Posterior cingulate gyrus (tissue), 11 donors: ENCODE measurements at places on chromosomes 16 and 17.

DNA sequence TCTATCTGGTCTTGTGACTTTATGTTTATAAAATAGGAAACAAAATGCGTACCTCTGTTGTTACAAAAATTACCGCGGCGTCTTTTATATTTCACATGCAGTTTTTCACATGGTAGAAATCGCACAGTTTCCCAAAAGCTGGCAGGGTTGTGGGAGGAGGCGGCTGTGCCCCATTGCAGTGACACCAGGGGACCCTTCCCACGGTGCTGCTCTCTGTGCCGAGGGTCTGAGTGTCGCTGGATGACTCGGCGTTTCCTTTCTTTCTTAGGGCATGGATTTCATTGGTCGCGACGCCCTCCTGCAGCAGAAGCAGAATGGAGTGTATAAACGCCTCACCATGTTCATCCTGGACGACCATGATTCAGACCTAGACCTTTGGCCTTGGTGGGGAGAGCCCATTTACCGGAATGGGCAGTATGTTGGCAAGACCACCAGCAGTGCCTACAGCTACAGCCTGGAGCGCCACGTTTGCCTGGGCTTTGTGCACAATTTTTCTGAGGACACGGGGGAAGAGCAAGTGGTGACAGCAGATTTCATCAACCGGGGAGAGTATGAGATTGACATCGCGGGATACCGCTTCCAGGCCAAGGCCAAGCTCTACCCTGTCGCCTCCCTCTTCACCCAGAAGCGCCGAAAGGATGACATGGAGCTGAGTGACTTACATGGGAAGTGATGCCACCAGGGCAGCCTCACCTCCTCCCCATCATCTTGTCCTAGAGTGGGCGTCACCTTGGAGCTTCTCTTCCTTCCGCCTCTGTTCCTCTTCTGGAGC lies 17.2 kb upstream of the CLEC18C start:
- no peak for DNase-seq

GRCh38 chr17:55540414-55541091 lies 29.3 kb upstream of the SMIM36 start:
- no peak for DNase-seq

DNA sequence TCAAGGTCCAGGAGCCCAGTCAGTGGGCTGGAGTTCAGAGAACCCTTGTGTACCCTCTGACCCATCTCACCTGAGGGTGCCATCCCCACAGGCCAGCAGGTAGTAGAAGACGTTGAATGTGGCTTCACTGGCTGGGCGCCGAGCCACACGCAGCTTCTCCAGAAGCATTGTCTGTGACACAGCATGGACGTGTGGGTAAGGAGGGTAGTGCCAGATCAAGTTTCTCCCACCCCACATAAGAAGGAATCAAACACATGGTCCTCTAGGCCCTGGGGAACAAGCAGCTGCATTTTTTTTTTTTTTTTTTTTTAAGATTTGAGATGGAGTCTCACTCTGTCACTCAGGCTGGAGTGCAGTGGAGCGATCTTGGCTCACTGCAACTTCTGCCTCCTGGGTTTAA lies 60.9 kb downstream of the MYO18A start:
- DNase-seq: no peak

DNA sequence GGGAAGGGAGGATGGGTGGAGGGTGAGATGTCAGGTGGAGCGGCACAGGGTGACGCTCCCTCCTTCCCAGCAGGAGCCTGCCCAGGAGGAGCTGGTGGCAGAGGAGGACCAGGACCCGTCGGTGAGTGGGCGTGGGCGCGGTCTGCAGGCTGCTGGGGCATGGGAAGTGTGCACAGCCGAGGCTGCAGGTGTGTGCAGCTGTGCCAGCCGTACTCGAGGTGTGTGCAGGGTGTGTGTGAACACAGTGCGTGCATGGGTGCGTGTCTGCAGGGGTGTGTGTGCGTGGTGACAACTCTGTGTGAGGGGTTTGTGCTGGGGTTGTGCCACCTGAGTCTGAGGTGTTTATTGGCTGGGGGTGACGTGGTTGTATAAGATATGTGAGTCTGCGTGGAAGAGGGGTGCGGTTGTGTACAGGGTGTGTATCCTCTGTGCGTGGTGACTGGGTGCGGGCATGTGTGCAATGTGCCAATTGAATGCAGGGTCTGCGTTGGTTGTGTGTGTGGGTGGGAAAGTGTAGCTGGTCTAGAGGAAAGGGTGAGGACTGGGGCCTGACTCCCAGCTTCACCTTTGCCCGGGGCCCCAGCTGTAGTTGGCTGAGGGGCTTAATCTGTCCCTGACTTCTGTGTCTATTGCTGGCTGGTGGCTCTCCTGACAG lies 670 bp downstream of the TNFSF12 start:
- peak; percentile 34 for DNase-seq

- peak; percentile 95 for DNase-seq
Observed at GRCh38 chr17:333626-334396, 18.8 kb downstream of the RPH3AL start.

- no peak for DNase-seq
Observed at GRCh38 chr16:28555561-28555960, 1.8 kb downstream of the SGF29 start.

GRCh38 chr17:39186481-39187002 lies 10.9 kb downstream of the CACNB1 start:
- DNase-seq: no peak

- DNase-seq: no peak
Observed at GRCh38 chr16:88731699-88732098, 25.4 kb downstream of the CTU2 start.

GRCh38 chr16:31397096-31397660 lies 4.0 kb downstream of the ITGAD start:
- DNase-seq: no peak

DNA sequence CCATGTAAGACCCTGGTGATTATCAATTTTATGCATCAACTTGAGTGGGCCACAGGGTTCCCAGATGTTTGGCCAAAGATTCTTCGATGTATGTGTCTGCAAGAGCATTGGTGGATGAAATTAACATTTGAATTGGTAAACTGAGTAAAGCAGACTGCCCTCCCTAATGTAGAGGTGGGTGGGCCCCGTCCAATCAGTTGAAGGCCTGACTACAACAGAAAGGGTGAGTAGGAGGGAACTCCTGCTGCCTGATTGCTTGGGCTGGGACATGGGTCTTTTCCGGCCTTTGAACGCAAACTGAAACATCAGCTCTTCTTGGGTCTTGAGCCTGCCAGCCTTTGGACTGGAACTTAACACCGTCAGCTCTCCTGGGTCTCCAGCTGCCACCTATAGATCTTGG lies 90.6 kb downstream of the BMERB1 start:
- DNase-seq: no peak

DNA sequence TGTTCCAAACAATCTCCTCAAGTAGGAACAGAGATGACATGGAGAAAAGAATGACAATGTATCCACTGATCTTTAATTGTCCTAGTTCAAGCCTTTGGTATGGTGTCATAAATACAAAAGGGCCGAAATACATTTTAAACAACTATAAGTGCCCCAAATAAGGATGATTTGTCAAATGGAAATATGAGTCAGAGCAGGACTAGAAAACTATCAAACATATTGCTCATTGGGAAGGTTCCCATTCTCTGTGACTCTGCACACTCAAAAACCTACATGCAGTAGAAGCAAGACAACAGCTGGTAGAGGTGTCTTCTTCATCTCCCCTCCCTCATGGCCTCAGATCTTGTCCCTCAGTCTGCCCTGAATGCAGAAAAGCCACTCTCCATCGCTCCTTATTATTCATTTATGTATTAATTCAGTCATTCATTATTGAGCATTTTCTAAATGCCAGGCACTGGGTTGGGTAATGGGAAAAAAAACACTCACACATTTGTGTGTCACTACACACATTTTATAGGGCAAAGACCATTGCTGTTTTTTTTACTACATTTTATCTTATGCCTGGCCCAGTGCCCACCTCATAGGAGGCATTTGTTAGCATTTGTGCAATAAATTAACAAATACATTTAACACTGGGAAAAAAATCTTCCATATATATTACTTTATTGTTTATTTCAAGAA lies 10.1 kb downstream of the CA10 start:
- no peak for DNase-seq

DNA sequence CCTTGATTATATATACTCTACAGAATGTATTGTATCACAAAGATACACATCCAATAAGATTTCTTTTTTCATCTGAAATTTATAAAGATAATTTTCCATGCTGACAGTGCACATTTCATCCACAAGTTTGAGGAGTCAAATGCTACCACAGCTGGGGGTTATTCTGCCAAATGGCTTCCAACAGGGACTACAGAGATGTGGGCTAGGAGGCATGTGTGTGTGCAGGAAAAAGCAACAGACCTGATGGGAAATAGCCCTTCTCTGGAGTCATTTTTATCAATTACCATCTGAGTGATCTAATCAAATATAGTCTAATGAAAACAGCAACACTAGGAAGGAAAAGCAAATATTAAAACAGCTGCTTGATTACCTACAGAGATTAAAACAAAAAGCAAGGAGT lies 290.5 kb downstream of the CEP112 start:
- DNase-seq: no peak

DNA sequence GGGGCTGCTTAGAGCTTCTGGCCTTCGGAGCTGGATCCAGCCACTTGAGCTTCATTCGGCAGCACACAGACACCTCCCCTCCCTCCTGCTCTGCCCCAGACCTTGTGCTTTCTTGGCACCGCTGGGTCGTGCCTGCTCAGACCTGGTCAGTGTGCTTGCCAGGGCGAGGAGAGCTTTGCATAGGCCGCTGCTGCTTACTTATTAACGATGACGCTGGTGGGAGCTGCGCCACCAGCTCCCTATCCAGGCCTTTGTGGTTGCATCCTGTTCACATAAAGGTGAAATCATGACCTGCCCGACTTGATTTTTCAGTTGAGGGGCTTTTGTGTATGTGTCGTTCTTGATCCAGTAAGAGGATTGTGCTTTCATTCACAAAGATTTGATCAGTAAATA lies 101.1 kb downstream of the MSI2 start:
- peak; percentile 42 for DNase-seq

DNA sequence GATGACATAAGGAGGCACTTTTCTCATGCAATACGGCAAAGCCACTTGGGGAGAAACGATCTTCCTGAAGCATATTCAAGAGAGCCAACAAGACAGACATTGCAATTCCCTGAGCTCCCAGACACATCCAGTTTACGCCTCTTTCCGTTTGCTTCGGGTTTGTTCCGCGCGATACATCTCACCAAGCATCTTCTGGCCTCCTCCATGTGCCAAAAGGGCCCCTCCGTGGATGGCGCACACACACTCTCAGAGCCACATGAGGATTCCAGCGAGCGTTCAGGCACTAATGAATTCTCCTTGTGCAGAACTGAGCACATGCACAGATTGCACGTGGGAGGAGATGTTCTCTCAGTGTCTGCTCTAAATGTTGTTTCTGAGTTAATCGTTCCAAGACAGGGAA lies 146.7 kb upstream of the SHISA6 start:
- peak; percentile 93 for DNase-seq

DNA sequence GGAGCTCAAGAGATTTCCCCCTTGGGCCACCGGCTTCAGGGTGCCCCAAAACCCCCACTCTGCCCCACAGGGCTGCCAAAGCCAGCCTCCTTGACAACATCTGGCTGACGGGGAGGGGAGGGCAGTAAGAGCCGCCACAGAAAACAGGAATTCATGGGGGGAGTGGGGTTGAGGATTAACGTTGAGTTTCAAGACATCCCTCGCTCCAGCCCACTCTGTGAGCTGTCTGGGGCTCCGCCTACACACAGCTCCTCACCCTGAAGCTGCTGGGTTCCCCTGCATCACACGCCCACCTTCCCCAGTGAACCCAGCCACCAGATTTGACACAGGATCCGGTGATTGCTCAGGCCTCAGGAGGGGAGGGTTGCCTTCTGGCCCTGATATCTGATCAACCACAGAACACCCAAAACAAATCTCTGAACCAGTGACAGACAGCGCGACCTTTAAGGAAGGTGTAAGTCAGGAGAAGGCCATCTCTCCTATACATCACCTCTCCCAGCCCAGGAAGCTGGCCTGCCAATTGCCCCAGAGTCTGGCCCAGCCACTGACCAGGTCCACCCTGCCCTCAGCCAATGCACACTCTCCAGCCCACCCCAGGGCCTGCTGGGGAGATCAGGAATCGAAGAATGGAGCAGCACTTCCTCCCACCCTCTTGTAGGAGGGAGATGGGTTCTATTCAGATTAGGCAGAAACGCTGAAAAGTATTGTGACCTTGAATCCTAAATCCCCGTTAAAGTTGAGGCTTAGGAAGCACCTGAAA lies 132.1 kb downstream of the CLEC16A start:
- no peak for DNase-seq

GRCh38 chr17:50182783-50183420 lies 17.1 kb downstream of the SGCA start:
- no peak for DNase-seq

DNA sequence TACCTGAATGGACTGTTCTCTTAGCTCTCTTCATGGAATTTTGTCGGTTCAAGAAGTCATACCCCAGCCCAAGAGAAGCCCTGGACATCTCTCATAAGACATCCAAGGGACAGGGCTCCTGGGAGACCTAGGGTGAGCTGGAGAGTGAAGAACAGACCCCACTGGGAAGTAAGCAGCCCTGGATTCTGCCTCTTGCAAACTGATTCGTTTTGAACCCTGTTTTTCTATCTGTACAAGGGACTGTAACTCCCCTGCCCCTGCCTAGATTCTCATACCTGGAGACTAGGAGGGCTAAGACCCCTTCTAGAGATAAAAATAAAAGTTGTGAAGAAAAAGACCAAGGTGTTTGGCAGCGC lies 449 bp downstream of the CCL3L1 start:
- no peak for DNase-seq

GRCh38 chr17:4501295-4501949 lies 2.7 kb downstream of the SPNS2 start:
- DNase-seq: no peak

DNA sequence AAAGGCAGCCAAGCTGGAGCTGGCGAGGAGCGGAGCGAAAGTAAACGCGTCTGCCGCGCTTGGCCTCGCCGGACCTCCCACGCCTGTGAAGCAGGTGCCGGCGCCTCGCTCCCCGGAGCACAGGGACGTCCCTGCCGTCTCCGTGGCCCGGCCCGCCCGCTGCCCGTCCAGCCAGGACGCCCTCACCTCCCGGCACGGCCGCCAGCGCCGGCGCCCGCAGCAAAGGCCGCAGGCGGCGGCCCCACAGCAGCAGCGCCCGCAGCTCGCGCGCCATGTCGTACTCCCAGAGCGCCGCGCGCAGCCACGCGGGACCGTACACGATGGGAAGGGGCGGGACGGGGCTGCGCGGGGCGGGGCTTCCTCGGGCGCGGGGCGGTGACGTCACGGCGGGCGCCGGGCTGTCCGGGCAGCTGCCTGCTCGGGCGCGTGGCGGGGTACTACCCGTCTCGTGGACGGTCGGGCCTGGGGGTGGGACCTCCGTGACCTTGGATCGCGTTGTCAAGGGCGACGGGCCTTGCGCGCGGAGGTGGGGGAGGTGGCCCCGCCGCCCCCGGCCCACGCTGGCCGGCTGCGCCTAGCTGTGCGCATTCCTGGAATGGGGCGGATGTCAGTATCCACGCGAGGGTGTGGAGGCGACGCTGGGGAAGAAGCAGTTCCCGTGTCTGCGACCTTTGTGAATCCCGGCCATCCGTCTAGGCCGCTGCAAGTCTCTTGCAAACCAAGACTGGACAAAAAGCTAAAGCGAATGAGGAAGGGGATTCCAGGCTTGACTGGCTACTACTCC lies at the start of gene TRAP1:
Gene TRAP1 (minus strand): TSS at position 290 of the 784 bp plus-strand sequence. CDS start 16 bp downstream, at position 274.
- peak; percentile 97 for DNase-seq

- DNase-seq: no peak
Observed at GRCh38 chr17:80782536-80783427, 208.9 kb upstream of the CHMP6 start.
